Cerebellum (tissue), 4 donors: ENCODE measurements at places on chromosomes 16 and 17. TPM values are rescaled to one million over a fixed set of nuclear protein-coding genes. Genes with fewer than 3 reads are reported as not detected.

TOM1L1 gene
- 15.6 TPM for total RNA-seq

TM4SF5 gene
- not detected for total RNA-seq

NPW gene
- not detected for total RNA-seq

ACSM5 gene
- 0.73 TPM for total RNA-seq

HAS3 gene
- total RNA-seq, result 14.5 TPM

ATP2A1 gene
- 0.18 TPM for total RNA-seq

TERB1 gene
- total RNA-seq, result not detected

CCL5 gene
- 0.45 TPM for total RNA-seq

VPS25 gene
- 24.5 TPM for total RNA-seq

NPIPA8 gene
- total RNA-seq, result 0.45 TPM

SRP68 gene
- total RNA-seq, result 21.5 TPM

RFNG gene
- 17.2 TPM for total RNA-seq

AGRP gene
- not detected for total RNA-seq

OTOA gene
- total RNA-seq, result 0.36 TPM

SNX11 gene
- 8.7 TPM for total RNA-seq

FLII gene
- total RNA-seq, result 53.4 TPM

PPP1R27 gene
- not detected for total RNA-seq

HOXB6 gene
- total RNA-seq, result not detected

ETV4 gene
- 6.9 TPM for total RNA-seq

PITPNM3 gene
- 10.1 TPM for total RNA-seq

CLDN7 gene
- total RNA-seq, result 0.54 TPM

CLDN9 gene
- total RNA-seq, result not detected

SAMD14 gene
- 26.2 TPM for total RNA-seq

TSNAXIP1 gene
- total RNA-seq, result 4.1 TPM

CCL2 gene
- total RNA-seq, result 5.5 TPM
